ENCODE measurements at places on chromosomes 7 and 10. TPM values are rescaled to one million over a fixed set of nuclear protein-coding genes. Genes with fewer than 3 reads are reported as not detected.

GRCh38 chr10:35854661-35855060, 212.6 kb upstream of the FZD8 start:
- DNase-seq: no peak
- no peak overlapping the region for H3K27ac ChIP-seq
- no peaks in the 10 kb centered on the region for H3K36me3 ChIP-seq
- H3K4me3 ChIP-seq: no peak overlapping the region
- no peaks in the 10 kb centered on the region for H3K27me3 ChIP-seq
- peaks cover 3% of the 10 kb centered on the region for H3K4me1 ChIP-seq

The BTBD16 gene
- total RNA-seq: 1.2 TPM

DNA sequence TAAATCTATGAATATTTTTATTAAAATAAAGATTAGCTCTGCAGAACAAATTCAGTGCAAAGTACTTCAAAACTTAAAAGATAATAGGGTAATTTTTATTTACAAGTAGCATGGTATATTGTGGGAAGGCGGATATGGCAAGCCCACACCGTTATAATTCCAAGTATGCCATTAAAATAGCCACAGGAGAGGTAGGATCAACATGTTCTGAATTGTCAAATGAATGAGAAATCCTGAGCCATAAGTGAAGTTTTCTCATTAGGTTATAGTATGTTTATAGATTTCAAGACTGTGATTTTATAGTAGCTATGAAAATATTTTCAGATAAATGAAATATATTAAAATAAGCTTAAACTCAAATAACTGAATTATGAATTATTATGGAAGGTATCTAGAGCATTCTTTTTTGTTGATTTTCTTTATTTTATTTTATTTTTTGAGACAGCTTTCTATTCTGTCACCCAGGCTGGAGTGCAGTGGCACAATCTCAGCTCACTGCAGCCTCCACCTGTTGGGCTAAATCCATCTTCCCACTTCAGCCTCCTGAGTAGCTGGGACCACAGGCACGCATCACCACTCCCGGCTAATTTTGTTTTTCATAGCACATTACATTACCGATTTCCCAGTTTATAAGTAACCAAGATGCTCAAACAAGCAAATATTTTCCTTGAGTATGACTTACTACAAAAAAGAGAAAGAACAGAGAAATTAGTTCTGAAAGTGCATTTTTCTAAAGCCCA, 956.6 kb downstream of the GATA3 start:
- no peaks in the 10 kb centered on the region for H3K36me3 ChIP-seq
- no peaks in the 10 kb centered on the region for H3K4me1 ChIP-seq
- DNase-seq: no peak
- no peak overlapping the region for H3K4me3 ChIP-seq

GRCh38 chr7:33190688-33191304, 61.4 kb downstream of the BBS9 start:
- no peak for DNase-seq
- no peaks in the 10 kb centered on the region for H3K27me3 ChIP-seq
- H3K4me1 ChIP-seq: no peaks in the 10 kb centered on the region
- H3K4me3 ChIP-seq: no peak overlapping the region
- no peak overlapping the region for H3K27ac ChIP-seq

DNA sequence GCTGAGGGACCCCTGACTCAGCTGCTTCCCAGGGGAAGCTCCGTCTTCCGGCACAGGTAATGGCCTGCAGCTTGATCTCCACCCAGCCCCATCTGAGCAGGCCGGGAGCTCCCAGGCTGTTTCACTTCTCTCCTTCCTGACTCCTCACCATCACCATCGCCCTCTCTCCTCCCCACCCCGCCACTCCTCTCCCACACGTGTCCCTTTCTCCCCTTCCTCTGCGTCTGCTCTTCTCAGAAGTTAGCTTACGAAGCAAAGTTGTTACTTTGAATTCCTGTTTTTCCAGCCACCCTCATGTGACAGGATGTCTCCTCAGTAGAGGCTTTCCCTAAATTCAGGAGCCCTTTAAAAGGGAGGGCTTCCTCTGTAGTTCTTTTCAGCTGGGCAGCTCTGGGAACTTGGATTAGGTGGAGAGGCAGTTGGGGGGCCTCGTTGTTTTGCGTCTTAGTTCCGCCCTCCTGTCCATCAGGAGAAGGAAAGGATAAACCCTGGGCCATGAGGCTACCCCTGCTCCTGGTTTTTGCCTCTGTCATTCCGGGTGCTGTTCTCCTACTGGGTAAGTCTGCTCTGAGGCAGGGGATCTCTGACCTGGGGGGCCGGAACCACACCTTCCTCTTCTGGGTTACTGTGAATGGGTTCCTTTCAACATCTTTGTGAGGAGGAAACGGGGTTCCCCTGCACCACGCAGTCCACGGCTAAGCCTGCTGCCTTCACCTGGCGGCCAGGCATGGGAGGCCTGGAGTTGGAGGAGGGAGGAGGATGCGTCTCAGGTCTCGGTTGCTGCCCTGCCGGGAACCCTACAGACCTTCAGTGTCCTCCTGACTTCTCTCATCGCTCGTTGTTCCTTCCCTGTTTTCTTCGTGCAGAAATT, at the start of gene MRC1:
TSS of gene MRC1 (plus strand) at position 378 of the 871 bp plus-strand sequence. CDS start at position 496, 118 bp downstream.
- no peaks in the 10 kb centered on the region for H3K4me1 ChIP-seq
- H3K36me3 ChIP-seq: no peaks in the 10 kb centered on the region
- DNase-seq: no peak
- H3K27me3 ChIP-seq: no peaks in the 10 kb centered on the region

DNA sequence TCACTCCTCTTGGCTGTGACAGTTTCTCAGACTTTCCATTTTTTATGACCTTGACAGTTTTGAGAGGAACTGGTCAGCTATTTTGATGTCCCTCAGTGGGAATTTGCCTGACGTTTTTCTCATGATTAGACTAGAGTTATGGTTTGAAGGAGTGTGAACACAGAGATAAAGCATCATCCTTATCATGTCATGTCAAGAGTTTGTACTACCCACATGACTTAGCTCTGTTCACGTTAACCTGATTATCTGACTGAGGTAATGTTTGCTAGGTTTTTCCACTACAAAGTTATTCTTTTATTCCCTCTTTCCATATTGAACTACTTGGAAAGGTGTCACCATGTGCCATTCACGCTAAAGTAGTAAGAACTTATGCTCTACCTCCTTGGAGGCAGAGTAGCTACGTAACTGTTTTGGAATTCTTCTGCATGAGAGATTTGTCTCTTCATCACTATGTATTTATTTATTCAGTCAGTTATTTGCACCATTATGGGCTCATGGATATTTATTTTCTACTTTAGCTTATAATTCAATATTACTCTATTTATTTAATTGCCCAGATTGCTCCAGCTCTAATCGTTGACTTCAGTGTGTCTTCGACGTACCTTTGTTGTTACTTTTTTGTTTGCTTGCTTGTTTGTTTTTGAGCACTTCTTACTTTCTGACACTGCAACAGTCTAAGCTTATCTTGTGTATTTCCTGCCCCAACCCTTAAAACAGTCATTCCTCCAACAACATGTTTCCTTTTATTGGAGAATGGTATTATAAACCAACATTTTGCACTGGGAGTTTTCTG, 50.4 kb downstream of the CPED1 start:
- no peaks in the 10 kb centered on the region for H3K36me3 ChIP-seq
- no peak overlapping the region for H3K27ac ChIP-seq
- no peak overlapping the region for H3K4me3 ChIP-seq
- DNase-seq: no peak
- peaks cover 2% of the 10 kb centered on the region for H3K4me1 ChIP-seq

DNA sequence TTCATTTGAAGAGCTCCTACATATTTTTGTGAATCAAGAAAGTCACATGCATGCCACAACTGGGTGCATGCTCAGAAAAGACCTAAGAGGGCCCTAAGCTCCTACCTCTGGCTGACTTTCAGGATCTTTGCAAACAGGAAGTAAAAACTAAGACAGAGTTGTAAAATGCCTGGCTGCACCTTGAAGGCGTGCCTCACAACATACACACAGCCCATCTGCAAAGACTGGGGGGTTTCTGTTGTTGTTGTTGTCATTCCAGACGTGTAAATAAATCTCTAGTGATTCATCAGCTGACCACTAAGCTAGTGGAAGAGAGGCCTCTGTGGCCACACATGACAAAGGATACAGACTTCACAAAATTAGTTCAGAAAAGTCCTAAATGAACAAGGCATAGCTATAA, 31.8 kb downstream of the SMURF1 start:
- peaks cover 21% of the 10 kb centered on the region for H3K4me1 ChIP-seq
- H3K27me3 ChIP-seq: no peaks in the 10 kb centered on the region
- H3K4me3 ChIP-seq: no peak overlapping the region
- H3K27ac ChIP-seq: no peak overlapping the region
- DNase-seq: no peak
- no peaks in the 10 kb centered on the region for H3K36me3 ChIP-seq

DNA sequence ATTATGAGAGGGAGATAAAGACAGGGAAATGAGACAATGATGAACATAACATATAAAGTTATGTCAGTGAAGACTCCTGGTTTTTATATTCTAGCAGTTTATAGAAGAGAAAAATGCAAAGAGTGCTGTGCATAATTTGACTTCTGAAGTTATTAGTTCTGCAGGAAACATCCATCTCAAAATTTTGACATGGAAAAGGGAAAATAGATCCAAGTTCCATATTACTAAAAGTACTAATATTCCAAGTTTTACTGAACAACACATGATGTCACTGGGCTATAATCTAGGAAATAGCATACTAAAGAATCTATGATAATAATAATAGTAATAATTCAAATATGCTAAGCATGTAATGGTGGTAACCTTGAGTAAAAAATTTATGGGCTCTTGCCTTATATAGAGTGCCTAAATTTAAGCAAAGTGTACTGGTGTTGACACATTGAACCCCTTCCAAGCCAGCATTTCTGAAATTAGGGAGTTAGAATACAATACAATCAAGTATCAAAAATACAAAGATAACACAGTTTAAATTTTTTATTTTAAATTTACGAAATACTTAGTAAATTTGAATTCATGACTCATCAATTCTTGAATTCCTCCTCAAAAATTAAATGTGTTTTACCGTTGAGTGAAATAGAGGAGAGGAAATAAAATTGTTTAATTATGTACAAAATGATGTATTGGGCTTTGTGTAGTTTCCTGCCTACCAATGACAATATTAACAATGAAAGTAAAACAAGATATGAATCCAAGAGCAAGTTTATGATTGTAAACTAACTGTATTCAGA, 102.8 kb upstream of the KCND2 start:
- DNase-seq: no peak
- H3K36me3 ChIP-seq: no peaks in the 10 kb centered on the region
- no peak overlapping the region for H3K27ac ChIP-seq
- H3K4me1 ChIP-seq: peaks cover 2% of the 10 kb centered on the region
- no peak overlapping the region for H3K4me3 ChIP-seq
